Ureter (tissue), 1 donor: ENCODE measurements at places on chromosomes 16 and 17. TPM values are rescaled to one million over a fixed set of nuclear protein-coding genes. Genes with fewer than 3 reads are reported as not detected.

GRCh38 chr17:40909755-40910154, 24.7 kb upstream of the KRT20 start:
- no peak for DNase-seq

Gene RNF157
- 4.3 TPM for total RNA-seq

DNA sequence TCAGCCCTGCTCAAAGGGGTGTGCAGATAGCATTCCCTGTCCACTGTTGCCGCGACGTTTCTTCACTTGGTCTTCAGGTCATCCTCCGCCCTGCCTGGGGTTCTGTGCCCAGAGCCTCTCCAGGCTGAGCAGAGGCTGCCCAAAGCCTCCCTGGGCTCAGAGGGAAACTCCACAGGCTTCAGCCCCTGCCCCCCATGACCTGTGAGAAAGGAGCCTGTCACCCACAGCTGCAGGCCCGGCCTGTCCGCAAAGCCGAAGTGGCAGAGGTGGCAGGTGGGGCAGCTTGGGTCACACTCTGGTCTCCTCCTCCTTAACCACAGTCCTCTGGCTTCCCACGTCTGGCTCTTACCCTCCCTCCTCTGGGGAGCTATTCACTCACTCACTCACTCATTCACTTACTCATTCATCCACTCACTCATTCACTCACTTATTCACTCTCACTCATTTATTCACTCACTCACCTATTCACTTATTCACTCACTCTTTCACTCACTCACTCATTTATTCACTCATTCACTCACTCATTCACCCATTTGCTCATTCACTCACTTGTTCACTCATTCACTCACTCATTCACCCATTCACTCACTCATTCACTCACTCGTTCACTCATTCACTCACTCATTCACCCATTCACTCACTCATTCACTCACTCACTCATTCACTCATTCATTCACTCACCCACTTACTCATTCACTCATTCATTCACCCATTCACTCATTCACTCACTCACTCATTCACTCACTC, 7.1 kb upstream of the CPSF4L start:
- DNase-seq, result no peak

DNA sequence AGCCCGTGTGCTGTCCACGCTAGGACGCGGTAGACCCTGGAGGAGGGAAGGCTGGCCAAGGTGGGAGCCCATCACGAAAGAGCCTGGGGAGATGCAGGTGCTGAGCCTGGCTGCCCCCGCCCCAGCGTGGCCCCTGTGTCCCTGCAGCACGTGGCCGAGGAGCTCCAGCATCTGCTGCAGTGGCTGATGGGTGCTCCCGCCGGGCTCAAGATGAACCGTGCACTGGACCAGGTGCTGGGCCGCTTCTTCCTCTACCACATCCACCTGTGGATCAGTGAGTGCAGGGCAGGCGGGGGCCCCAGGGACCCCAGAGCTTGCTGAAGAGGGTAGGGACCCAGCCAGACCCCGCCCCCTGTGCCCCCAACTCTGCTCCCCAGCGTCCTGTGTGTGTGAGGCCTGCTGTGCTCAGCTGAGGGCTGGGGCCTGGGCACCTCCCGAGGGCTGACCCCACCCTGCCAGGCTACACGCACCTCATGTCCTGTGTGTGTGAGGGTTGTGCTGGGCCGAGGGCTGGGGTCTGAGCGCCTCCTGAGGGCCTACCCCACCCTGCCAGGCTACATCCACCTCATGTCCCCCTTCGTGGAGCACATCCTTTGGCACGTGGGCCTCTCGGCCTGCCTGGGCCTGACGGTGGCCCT, 8.6 kb downstream of the PIGQ start:
- no peak for DNase-seq

DNA sequence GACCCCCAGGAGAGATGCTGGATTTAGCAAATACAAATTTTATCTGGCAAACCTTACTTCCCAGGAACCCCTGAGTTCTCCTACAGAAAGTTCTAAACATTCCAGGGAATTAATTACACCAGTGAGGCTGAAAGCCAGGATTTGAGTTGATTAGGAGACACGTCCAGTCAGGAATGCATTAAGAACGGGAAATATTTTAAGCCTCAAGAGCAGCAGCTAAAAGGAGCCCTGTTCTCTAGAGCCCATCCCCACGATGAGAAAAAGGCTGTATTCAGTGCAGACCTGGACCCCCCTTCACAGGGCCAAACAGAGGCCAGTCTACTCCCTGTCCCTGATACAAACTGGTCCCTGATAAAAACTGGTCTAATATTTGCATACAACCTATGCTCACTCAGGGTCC, 55.0 kb downstream of the VAT1L start:
- DNase-seq, result no peak

Gene HAS3
- 58.9 TPM for total RNA-seq

- no peak for DNase-seq
These were observed 14.1 kb upstream of the C16orf95 start for GRCh38 chr16:87331241-87331801.

Gene CACNG4
- 0.57 TPM for total RNA-seq

DNA sequence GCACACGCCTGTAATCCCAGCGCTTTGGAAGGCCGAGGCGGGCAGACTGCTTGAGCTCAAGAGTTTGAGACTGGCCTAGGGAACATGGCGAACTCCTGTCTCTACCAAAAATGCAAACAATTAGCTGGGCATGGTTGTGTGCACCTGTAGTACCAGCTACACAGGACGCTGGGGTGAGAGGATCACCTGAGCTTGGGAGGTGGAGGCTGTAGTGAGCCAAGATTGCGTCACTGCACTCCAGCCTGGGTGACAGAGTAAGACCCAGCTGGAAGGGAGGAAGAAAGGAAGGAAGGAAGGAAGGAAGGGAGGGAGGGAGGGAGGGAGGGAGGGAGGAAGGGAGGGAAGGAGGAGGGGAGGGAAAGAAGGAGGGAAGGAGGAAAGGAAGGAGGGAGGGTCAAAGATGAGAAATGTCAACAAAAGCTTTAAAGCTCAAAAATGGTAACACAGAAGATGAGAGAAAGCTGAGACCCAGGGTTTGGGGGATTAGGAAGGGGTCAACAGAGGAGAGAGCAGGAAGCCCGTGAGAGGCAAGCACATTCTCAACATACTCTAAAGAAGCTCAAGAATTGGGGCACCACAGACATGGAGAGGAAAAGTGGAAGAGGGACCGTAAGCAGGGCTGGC, 5.0 kb upstream of the KRT19 start:
- no peak for DNase-seq

DNA sequence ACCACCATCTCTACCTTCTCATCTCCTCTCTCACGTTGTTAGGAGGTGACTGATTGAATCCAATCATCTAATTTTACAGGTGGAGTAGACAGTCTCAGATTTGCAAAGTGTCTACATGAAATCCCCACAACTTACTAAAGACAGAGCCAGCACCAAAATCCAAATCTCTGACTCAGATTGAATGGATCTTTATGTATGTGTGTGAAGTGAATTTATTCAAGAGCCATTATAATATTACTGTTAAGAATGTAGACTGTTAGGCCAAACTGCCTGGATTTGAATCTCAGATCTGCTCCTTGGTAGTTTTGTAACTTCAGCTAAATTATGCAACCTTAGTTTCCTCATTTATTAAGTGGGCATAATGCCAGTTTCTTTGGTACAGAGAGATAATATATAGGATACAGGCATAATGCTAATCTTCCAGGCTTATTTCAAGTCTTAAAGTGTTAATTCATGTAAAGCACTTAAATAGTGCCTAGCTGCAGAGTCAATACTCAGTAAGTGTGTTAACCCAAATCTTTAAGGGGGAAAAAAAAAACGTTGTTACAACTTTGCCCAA, 12.7 kb downstream of the CNEP1R1 start:
- DNase-seq, result no peak

- no peak for DNase-seq
These were observed 2.3 kb upstream of the XAF1 start for GRCh38 chr17:6753546-6753945.

GRCh38 chr16:27759301-27759871, 209.4 kb downstream of the KATNIP start:
- DNase-seq, result no peak

DNA sequence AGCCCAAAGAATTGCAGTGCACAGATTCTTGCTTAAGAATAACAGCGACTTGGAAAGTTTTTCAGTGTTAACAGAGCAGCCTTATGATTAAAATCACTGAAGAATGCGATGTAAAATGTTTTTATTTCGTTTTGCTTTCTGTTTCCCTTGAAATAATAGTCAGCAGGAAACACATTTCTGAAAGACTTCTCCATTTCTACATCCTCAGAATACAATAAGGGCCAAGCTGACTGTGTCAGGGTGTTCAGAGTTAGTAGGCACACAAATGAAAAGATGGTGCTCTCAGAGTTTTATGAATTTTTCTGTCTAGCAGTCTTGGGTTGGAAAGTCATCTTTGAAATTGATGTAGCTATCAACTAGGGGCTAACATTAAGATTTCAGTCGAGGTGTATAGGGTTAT, 582.9 kb upstream of the RBFOX1 start:
- DNase-seq, result no peak
